ENCODE measurements at places on chromosomes 7 and 10.

DNA sequence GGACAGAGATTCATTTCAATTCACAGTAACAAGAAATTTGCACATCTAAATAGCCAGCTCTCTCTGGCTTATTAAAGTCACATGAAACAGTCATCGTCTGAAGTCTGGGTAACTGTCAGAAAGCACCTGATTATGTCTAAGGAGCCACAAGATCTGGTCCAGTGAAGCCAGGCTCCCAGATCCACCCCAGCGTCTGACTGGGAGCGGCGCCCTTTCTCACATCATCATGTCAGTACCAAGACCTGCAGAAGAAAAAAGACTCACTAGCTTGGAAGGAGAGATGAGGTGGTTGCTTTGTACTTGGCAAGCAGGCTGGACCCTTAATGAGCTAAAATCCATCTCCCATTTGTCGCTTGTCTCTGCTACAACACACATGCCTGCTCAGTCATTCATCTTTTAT, 58.4 kb downstream of the VOPP1 start:
- DNase-seq = no peak

- peak; percentile 66 for DNase-seq
Measured at GRCh38 chr10:68348265-68348741, 15.6 kb upstream of the PBLD start.

DNA sequence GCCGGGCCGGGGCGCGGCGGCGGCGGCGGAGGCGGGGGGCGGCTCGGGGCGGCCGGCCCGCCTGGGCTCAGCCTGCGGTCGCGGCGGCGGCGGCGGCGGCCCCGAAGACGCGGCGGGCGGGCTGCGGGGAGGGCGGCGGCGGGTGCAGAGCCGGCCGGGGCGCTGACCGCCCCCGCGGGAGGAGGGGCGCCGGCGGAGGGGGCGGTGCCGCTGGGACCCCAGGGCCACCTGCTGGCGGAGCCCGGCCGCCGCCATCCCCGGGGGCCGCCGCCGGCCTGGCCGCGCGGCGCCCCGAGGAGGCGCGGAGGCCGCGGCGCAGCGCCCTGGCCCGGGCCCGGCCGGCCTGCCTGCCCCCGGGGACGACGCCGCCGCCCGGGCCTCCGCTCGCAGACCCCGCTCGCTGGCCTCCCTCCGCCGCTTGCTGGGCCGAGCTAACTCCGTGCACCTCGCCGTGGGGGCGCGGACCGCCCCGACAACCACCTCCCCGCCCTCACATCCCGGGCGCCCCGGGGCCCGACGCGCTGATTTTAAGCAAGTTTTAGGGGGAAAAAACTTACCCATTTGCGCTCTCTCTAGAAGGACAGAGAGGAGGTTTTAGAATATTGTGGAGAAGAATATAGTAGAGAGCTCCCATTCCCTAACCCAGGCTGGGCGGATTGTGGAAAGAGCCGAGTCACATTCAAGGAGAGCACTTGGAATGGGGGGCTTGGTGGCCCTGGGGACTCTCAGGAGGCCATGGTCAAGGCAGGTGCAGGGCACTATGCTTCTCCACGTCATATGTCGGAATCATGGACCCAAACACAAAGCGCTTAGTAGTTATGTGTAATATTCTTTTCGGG, at the start of gene BEND7:
Gene BEND7, minus strand, starts transcription at position 140 of the 839 bp plus-strand sequence. CDS start 481 bp downstream, outside the sequence.
- peak; percentile 69 for DNase-seq

- no peak for DNase-seq
Measured at GRCh38 chr10:3090914-3091787, 23.8 kb downstream of the PFKP start.

GRCh38 chr7:73577627-73578341, 595 bp downstream of the TBL2 start:
- DNase-seq = peak; percentile 57

DNA sequence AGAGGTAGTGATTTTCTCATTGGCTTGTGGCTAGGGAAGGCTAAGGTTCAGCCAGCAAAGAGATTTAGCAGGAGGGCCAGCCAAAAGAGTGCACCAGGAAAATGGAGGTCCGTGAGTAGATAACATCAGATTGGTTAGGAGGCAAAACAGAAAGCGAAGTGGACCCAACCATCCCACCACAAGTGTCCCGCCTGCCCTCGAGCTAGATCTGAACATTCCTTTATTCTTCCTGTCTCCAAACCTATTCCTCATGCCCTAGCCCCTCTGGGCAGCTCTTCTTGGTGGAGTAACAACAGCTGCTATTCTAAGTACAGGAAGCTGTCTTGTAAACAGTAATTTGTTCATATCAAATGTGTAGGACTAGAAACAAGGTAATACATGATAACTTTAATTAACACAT, 85.7 kb upstream of the BET1 start:
- DNase-seq = no peak

GRCh38 chr7:137647905-137648565, 198.7 kb downstream of the DGKI start:
- no peak for DNase-seq

DNA sequence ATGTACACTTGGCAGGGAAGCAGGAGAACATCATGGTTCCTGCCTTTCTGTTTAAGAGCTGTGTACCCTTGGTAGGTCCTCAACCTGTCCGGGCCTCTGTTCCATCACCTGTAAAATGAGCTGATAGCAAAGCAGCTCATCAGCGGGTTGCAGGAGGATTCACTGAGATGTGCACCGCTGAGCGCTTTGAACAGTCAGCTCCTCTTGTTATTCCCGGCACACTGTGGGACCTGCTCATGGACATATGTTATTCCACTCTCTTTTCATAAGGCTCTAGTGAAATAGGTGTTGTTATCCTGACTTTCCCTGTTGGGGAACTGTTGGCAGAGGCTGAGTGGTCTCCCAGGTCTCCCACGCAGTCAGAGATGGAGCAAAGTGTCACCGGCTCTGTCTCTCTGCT, 497.5 kb upstream of the ZMIZ1 start:
- DNase-seq = no peak

DNA sequence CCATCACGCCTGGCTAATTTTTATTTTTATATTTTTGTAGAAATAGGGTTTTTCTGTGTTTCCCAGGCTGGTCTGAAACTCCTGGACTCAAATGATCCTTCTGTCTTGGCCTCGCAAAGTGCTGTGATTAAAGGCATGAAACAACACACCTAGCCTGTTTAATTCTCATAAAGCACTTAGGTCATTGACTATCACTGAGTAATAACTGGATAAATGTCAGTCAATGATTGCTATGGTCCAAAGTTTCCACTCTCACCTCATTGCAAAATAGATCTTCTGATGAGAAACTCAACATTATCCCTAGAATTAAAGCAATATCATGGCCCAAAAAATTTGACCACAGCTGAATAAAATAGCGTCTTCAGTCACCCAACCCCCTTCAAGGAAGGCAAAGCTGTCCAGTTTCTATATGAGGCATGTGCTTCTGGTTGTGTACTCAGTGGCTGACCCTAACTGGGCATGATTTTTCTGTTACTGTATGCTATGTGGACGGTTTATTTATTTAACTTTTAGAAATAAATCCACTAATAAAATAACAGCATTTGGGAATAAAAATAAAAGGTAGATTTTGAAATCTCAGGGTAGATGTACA, 86.5 kb upstream of the LRRN3 start:
- no peak for DNase-seq

- DNase-seq = no peak
Measured at GRCh38 chr7:151611041-151611440, 91.3 kb upstream of the RHEB start.

- no peak for DNase-seq
Measured at GRCh38 chr10:125102246-125102645, 58.1 kb downstream of the CTBP2 start.

GRCh38 chr7:85479918-85480643, 293.2 kb upstream of the SEMA3D start:
- no peak for DNase-seq

GRCh38 chr10:49177391-49178355, 10.5 kb downstream of the TMEM273 start:
- DNase-seq = peak; percentile 83

DNA sequence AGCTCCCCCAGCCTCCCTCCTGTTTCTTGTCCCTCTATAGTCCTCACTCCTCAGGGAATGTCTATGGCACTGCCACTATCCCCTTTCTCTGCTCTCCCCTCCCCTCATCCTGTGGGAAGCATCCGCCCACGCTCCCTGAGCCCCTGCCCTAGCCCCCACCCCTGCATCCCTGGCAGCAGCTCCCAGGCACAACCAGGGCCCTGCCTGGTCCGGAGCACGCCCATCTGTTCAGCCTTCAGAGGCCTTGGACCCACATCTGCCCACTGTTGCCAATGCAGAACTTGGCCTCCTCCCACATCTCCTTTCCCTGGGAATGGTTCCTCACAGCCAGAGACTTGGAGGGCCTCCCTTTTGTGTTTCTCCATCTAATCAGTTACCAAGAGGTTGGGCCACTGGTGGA, 20.4 kb upstream of the TBRG4 start:
- DNase-seq = no peak

GRCh38 chr10:31782701-31783100, 145.9 kb downstream of the ARHGAP12 start:
- DNase-seq = no peak

DNA sequence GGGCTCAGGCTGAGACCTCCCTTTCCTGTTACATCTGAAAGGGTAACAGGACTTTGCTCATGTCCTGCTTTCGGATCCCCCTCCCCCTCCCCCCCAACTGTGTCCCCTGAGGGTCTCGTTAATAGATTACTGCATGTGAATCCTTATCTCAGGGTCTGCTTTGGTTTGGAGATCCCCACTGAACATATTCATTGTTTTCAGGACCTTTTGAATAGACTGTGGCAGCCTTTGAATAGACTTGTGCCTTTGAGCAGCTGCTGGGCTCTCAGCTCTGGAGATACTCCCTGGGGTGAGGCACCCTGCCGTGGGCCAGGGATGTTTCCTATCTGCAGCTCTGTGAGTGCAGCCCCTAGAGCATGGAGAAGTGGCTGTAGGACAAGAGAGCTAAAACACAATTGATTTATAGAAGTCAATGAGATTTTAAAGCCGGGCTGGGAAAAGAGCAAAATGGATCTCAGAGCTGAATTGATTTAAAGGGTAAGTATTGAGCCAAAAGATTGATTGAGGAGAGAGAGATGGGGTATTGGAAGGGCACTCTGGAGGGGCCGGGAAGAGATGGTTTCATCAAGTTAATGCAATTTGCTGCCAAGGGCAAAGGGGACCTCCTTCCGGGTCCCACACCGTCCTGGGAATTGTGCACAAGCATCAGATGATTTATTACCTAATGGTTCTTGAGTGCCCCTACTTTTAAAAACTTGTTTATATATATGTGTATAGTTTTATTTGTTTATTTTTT, 9.9 kb downstream of the ARHGAP22 start:
- no peak for DNase-seq

DNA sequence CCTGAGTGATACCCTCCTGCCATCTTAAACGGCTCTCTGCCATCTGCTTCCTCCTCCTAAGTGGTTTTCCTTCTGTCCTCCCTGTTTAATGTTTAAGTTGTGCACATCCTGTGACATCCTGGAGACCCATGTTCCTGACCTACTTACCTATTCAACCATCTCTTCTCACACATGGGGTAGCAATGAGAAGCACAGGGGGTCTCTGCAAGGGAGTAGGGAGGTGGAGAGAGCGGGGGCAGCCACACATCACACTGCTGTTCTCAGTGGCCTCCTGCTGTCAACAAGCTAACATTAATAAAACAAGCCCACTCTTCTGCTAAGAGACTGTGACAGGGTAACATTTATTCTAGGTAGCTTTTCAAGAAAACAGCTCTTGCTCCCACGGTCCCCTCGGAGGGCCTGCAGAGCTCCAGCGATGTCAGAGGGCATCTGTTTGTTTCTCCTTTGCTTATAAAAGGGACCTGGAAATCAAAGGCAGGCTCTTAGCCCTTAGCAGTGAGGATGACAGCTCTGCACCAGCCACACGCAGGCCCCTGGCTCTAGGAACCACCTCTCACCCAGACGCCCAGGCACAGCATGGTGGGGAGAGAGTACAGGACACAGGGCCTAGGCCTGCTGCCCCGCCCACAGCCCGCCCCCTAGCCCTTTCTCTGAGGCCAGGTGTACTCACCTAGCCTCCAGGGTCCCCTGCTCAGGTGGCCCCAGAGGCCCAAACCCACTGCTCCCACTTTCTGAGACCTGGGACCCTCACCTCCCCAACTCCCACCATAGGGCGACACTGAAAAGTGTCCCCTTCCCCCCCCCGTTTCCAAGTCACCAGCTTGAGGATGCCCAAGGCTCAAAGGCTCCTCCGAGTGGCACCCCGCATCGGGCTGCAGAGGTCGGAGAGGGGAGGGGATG, 943 bp upstream of the SLC18A2 start:
- DNase-seq = no peak

- no peak for DNase-seq
Measured at GRCh38 chr10:96401036-96401435, 42.2 kb upstream of the OPALIN start.

DNA sequence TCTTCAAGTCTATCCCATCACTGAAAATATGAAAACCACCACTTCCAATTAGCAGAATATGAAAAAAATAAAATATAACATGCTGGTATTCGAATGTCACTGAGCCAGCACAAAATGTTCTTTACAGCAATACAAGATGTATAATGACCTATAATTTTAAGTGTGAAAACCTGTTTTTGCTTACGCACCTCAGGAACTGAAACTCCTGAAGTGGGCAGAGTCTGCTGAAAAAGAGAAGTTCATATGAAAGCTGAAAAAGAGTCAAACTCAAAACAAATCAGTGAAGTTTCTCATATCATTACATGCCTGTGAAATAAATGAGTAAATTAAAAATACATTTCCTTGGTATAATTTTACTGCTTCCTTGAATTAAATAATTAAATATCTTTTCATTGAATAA, 272.5 kb downstream of the DGKB start:
- no peak for DNase-seq

DNA sequence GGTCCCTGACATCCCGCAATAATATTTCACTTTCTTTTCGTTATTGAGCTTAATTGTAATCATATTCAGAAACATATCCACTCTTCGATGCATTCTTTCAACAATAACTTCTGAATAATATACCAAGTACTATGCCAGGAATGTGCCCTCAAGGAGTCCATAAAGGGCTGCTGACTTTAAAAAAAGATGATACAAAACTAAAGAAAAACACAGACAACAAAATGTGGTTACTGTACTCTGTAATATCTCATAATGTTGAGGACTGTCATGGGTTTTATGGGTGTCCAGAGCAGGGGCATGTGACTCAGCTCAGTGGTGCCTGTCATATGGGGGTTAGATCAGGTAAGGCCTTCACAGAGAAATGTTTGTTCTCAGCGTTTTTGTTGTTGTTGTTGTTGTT, 73.7 kb downstream of the ARL4A start:
- no peak for DNase-seq

DNA sequence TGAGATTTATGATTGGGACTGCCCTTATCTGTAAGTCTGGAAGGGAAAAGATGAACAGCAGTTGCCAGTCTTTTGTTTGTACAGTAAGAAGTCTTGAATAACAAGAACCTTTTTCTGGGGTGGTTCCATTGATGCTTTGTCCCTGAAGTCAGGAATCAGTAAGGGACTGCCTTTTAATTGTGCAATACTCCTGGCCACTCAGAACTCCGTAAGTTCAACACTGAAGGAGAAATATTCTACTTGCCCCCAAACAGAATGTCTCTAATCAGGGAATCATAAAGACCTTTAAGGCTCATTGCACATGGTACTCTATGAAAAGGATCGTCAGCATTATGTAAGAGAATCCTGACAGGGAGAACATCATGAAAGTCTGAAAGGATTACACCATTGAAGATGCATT, 361.4 kb downstream of the EXOC4 start:
- no peak for DNase-seq

- DNase-seq = no peak
Measured at GRCh38 chr7:86949779-86950260, 109.6 kb downstream of the ELAPOR2 start.
